ENCODE measurements at places on chromosomes 2 and 18. TPM values are rescaled to one million over a fixed set of nuclear protein-coding genes. Genes with fewer than 3 reads are reported as not detected.
A peak's percentile ranks its signal among the peaks of the same experiment; 100 is the strongest.

GRCh38 chr2:124683536-124684428 is 658.7 kb downstream of the CNTNAP5 start:
- H3K27ac ChIP-seq: no peak overlapping the region
- no peak overlapping the region for H3K4me3 ChIP-seq
- no peaks in the 10 kb centered on the region for H3K27me3 ChIP-seq
- no peaks in the 10 kb centered on the region for H3K4me1 ChIP-seq

Gene TIA1
- 121 TPM for total RNA-seq

DNA sequence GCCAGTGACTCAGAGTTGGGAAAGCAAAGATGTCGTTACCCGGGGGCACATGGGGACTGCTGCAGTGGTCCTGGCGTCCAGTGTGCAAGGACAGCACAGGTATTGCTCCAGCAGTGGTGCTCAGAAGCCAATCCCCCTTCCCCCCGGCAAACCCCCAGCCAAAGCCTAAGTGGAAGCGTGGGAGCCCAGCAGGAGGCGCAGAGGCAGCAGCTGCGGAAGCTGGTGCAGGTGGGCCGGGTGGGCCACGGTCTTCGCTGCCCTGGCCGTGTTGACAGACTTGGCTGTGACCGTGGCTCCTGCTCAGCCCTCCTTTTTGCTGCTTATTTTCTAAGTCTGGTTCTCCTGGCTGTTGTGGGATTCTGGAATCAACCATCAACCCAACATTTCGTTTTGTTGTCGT is 369.8 kb upstream of the ST6GAL2 start:
- no peak for DNase-seq
- H3K36me3 ChIP-seq: peaks cover 12% of the 10 kb centered on the region
- H3K4me1 ChIP-seq: peaks cover 23% of the 10 kb centered on the region
- no peak overlapping the region for H3K27ac ChIP-seq

Gene HOXD9
- not detected for total RNA-seq

- no peak for DNase-seq
- H3K27me3 ChIP-seq: no peaks in the 10 kb centered on the region
- no peak overlapping the region for H3K27ac ChIP-seq
- H3K36me3 ChIP-seq: no peaks in the 10 kb centered on the region
Measured at GRCh38 chr18:63316612-63317555, 2.7 kb downstream of the BCL2 start.

DNA sequence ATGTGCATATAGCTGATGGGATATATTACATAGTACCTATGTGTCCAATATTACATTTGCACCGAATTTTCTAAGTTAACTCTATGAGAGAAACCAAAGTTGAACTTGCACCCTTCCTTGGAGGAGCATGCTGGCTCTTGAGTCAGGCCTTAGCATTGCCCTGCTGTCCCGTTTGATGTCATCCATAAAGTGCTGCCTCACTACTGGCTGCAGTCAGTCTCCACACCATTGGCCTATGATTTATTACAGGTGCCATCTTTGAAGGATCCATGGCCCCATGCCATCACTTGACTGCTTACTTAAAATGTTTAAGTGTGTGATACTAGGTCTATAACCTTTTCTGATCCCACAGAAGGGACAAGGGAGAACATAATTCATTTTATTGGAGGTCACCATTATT is 249.3 kb upstream of the RBBP8 start:
- peaks cover 26% of the 10 kb centered on the region for H3K4me1 ChIP-seq
- DNase-seq: no peak
- H3K4me3 ChIP-seq: no peak overlapping the region
- H3K27me3 ChIP-seq: no peaks in the 10 kb centered on the region
- peaks cover 2% of the 10 kb centered on the region for H3K36me3 ChIP-seq
- H3K27ac ChIP-seq: no peak overlapping the region

- peaks cover 2% of the 10 kb centered on the region for H3K36me3 ChIP-seq
- no peak for DNase-seq
- no peak overlapping the region for H3K27ac ChIP-seq
- peaks cover 6% of the 10 kb centered on the region for H3K27me3 ChIP-seq
- H3K4me1 ChIP-seq: no peaks in the 10 kb centered on the region
Measured at GRCh38 chr2:75326645-75327044, 127.3 kb upstream of the TACR1 start.

Gene SCTR
- not detected for total RNA-seq

DNA sequence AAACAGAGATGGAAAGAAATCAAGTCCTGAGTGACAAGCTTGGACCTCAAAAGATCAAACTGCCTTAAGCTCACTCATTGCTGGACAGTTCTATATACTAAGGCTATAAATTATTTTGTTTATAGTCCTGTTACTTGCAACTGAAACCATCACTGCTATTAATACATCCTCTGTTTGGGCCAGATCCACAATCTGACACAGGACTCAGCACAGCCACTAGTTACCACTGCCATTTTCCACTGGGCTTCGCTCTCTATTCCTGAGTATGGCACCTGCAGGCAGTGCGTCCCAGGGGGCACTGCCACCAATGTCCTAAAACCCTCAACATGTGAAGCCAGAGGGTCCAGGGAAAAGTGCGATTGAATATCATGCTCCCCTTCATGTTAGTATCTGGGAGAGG is 52.3 kb downstream of the CYP26B1 start:
- H3K27me3 ChIP-seq: peaks cover 5% of the 10 kb centered on the region
- H3K36me3 ChIP-seq: no peaks in the 10 kb centered on the region
- no peaks in the 10 kb centered on the region for H3K4me1 ChIP-seq

DNA sequence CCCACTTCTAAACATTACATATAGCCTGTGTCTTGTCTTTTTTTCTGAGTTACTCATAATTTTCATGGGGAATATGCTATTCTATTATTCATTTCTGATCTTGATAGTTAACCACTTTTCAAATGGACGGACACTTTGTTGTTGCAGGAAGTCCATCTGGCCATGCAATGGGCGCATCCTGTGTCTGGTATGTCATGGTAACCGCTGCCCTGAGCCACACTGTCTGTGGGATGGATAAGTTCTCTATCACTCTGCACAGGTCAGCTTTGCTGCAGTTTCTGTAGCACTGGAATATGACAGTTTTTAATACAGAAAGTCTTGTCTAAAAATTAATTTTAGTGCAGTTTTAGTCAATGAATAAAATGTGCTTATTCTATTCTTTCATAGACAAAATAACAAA is 3.3 kb downstream of the G6PC2 start:
- H3K27me3 ChIP-seq: peaks cover 8% of the 10 kb centered on the region
- H3K36me3 ChIP-seq: no peaks in the 10 kb centered on the region
- H3K27ac ChIP-seq: no peak overlapping the region
- no peaks in the 10 kb centered on the region for H3K4me1 ChIP-seq

Gene DNAH6
- 0.12 TPM for total RNA-seq

GRCh38 chr18:12921178-12921577 is 26.6 kb upstream of the SEH1L start:
- no peak overlapping the region for H3K4me3 ChIP-seq
- no peaks in the 10 kb centered on the region for H3K27me3 ChIP-seq
- no peak for DNase-seq
- peaks cover 8% of the 10 kb centered on the region for H3K4me1 ChIP-seq
- H3K27ac ChIP-seq: no peak overlapping the region
- no peaks in the 10 kb centered on the region for H3K36me3 ChIP-seq

GRCh38 chr2:233209533-233210171 is 41.8 kb upstream of the ATG16L1 start:
- H3K36me3 ChIP-seq: no peaks in the 10 kb centered on the region
- peaks cover 34% of the 10 kb centered on the region for H3K4me1 ChIP-seq
- H3K27ac ChIP-seq: peak overlapping the region; percentile 82
- DNase-seq: no peak
- H3K4me3 ChIP-seq: no peak overlapping the region
- H3K27me3 ChIP-seq: no peaks in the 10 kb centered on the region

All from chondrocyte (in vitro differentiated cells).